ENCODE measurements at places on chromosomes 1 and 21.

DNA sequence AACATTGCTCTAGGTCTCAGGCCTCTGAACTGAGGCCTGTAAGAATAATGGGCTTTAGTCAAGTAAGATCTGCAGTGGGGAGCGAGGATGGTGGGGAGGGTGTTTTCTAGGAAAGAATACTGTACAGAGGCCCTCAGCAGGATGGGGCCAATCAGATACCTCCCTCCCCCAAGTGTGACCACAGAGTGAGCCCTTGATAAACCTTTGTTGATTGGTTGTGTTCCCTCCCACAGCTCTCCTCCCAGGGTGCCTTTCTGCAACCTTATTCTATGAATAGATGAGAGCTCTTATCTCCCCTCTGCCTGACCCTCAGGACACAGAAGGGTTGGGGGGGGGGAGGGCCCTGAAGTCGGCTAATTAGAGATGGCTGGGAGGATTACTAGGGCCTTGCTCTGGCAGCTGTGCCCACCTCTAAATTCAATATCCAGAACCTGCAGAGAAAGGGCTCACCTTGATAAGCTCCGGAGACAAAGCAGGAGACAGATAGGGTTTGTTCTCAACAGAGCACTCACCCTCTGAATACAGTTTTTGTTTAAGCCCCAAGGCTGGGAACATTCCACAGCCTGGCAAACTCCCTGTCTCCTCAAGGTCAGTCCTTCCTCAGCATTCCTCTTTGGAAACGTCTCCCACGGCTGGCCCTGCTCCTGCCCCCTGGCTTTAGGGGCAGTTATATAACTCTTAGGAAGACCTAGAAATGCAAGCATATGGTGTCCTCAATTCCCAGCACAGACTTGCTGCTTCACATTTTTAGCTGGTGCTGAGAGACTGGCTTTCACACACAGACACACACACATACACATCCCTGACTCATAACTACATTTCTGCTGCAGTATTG lies 42.9 kb downstream of the ATP1A1 start:
- DNase-seq = no peak

GRCh38 chr1:9719978-9720722 lies 68.6 kb downstream of the PIK3CD start:
- DNase-seq = no peak

- no peak for DNase-seq
Measured at GRCh38 chr1:41874903-41875411, 43.8 kb downstream of the HIVEP3 start.

- DNase-seq = peak; percentile 67
Measured at GRCh38 chr1:145720556-145720877, 1.2 kb downstream of the CD160 start.

GRCh38 chr1:215484171-215484939 lies 82.7 kb upstream of the KCTD3 start:
- no peak for DNase-seq

- DNase-seq = peak; percentile 80
Measured at GRCh38 chr1:154955039-154955717, 721 bp downstream of the PBXIP1 start.

- DNase-seq = peak; percentile 72
Measured at GRCh38 chr1:209585672-209586071, 2.2 kb downstream of the CAMK1G start.

- peak; percentile 28 for DNase-seq
Measured at GRCh38 chr1:203287109-203287893, 18.0 kb upstream of the BTG2 start.

DNA sequence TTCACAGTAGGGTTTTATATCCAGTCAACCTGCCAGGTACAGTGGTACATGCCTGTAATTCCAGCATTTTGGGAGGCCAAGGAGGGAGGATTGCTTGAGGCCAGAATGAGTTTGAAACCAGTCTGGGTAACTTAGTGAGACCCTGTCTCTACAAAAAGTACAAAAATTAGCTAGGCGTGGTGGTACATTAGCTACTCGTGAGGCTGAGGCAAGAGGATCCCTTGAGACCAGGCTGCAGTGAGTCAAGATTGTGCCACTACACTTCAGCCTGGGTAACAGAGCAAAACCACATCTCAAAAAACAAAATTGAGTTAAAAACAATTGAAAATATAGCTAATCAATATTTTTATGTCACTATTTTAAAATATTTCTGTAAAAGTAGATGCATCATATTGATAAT lies 33.2 kb downstream of the DDI2 start:
- no peak for DNase-seq

DNA sequence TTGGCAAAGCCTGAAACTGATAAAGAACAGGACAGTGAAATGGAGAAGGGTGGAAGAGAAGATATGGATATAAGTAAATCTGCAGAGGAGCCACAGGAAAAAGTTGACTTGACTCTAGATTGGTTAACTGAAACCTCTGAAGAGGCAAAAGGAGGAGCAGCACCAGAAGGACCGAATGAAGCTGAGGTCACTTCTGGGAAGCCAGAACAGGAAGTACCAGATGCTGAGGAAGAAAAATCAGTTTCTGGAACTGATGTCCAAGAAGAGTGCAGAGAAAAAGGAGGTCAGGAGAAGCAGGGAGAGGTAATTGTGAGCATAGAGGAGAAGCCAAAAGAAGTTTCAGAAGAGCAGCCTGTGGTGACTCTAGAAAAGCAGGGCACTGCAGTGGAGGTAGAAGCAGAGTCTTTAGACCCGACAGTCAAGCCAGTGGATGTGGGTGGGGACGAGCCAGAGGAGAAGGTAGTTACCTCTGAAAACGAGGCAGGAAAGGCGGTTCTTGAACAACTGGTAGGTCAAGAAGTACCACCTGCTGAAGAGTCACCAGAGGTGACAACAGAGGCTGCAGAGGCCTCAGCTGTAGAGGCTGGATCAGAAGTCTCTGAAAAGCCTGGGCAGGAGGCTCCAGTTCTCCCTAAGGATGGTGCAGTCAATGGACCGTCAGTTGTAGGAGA lies 16.3 kb downstream of the CCDC17 start:
- DNase-seq = no peak

DNA sequence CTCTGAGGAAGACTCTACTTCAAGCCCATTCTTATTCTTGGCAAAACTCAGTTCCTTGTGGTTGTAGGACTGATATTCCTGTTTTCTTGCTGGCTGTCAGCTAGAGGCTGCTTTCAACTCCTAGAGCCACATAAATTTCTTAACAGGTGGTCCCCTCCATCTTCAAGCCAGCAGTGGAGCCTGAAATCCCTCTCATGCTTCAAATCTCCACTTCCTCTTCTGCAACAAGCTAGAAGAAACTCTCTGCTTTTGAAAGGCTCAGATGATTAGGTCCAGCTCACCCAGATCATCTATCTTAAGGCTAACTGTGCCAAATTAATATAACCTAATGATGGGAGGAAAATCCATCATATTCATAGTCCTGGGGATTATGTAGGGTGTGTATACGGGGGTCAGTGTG lies 43.2 kb upstream of the CD34 start:
- no peak for DNase-seq

DNA sequence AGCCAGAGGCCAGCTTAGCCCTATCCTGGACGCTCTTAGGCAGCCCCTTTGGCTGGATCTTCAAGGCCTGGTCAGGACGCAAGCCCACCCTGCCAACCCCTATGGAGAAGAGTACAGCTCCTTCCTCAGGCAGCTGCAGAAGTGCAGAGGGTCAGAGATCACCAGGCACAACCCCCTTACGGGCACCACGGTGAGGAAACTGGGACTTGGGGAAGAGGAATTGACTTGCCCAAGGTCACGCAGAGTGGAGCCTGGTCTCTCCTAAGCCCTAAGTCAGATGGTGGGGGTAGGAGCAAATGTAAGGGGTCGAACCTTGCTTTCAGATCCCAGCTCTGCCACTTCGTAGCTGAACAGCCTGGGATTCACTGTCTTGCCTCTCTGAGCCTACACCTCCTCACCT lies 3.7 kb downstream of the E2F2 start:
- DNase-seq = no peak

GRCh38 chr1:216961516-216961915 lies 238.3 kb upstream of the ESRRG start:
- DNase-seq = no peak

GRCh38 chr1:175178056-175178455 lies 14.5 kb downstream of the KIAA0040 start:
- DNase-seq = no peak

- no peak for DNase-seq
Measured at GRCh38 chr1:112721966-112722524, 6.9 kb upstream of the PPM1J start.

GRCh38 chr1:92485381-92486250 lies 1.1 kb downstream of the GFI1 start:
- DNase-seq = peak; percentile 29

DNA sequence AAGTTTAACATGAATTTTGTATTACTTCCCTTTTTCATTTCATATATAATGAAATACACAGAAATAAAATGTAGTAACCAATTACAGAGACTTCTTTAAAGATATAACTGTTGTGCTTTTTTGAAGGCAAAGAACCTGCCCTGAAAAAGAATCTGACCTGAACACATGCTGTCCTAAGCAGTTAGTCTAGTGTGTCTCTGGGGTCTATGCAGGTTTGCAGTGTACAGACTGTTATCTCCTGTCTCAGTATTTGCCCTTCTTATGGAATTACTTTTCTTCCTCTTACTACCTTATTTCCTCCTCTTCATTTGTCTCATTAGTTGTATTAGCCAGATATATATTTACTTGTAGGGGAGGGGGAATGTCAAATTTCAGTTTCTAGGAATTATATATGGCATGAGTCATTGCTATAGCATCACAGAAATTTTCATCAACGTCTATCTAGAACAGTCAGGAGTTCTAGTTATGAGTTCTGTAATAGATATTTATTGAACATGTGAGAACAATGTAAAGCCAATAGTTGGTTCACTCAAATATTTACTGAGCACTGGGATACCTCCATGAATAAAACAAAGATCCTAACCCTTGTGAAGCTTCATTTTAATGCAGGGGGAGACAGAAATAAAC lies 28.4 kb upstream of the PLEKHO1 start:
- DNase-seq = peak; percentile 8

DNA sequence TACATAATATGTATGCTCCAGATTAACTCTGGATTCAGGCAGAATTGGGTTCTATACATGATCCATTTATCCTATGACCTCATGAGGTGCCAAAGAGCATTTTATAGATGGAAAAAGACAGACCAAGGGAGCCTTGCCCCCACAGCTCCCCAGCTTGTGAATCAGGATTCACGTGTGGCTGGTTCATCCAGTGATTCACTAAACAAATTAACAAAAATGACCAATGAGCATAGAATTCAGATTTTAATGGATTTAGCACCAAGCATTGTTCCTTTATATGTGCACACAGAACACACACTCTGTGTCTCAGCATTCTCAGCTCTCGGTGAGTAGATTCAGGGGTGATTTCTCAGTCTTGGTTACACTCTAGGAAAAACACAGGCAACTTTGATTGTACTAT lies 51.7 kb upstream of the BARHL2 start:
- DNase-seq = no peak

- no peak for DNase-seq
Measured at GRCh38 chr1:186772228-186772627, 56.5 kb upstream of the PLA2G4A start.

DNA sequence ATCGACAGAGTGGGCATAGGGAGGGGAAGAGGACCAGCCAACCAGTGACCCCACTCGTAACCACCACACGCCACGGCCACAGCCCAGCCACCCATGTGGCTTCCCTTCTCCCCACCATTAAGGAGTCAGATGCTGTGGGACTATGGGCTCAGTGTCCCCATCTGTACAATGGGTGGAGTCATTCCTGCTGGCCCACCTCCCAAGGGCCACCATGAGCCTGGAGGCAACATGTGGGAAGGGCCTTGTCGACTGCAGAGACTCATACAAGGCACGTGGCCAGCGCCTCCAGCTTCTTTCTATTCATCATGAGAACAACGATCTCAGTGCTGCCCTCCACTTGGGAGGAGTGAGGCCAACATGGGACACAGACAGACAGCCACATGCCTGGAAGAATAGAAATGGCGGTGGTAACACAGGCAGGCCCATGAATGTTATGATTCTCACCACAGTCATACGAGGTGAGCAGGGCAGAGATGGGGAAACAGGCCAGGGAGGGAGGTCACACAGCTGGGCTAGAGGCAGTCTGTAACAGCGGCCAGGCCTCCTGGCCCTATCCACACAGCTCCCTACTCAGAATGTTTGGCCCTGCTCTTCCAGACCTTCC lies 16.1 kb downstream of the LRP8 start:
- DNase-seq = no peak

DNA sequence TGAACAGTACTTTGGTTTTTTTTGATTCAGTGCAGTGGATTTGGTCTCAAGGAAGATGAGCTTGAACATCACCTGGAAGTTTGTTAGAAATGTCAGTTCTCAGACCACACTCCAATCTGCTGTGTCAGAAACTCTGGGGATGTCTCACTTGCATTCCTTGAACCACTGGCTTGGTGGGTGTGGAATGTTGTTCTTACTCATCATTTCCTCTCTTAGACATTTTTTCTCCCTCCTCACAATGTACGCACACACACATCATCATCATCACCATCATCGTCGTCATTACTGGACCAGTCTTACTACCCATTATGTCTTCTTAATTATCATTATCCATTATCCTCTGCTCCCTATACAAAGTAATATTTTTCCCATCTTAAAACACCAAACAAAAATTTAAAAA lies 91.9 kb upstream of the KCNK2 start:
- DNase-seq = peak; percentile 58

- no peak for DNase-seq
Measured at GRCh38 chr1:228364706-228365213, 41.9 kb downstream of the TRIM11 start.

DNA sequence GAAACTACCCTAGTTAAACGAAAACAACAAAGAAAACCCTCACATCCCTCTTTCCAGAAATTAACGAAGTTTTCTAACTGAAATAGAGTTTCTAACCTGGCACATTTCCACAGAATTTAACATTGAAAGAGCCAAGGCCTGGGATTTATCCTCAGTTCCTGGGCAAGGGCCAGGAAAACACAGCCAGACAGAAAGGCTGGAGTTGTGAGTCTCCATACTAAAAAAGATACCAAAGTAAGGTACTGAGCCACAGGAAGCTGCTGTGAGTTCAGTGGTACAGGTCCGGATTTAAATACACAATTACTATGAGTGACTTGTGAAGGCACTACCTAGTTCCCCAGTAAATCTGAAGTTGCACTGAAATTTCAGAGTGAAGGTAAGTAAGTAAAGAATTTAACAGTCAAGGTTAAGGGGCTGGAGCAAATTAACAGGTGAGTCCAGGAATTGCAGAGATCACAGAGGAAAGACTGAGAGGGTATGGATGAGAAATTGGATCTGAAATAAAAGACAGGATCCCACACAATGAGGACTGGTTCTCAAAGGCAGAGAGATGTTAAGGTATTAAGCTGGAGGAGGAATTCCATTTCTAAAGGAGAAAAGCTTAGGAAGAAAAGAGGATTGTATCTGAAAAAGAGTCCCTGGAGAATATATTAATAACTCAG lies 905 bp downstream of the LIX1L start:
- DNase-seq = no peak

Measured in hepatic stellate cell (primary cell).